Spleen (tissue), 13 donors: ENCODE measurements at places on chromosomes 12 and 14. TPM values are rescaled to one million over a fixed set of nuclear protein-coding genes. Genes with fewer than 3 reads are reported as not detected.

SLC5A8 gene
- total RNA-seq = not detected

PIWIL1 gene
- not detected for total RNA-seq

GPX2 gene
- total RNA-seq = not detected

CMTM5 gene
- 2.1 TPM for total RNA-seq

NOVA1 gene
- 2.3 TPM for total RNA-seq

DEGS2 gene
- total RNA-seq = 1.3 TPM

CPNE6 gene
- 0.13 TPM for total RNA-seq

KCNH5 gene
- not detected for total RNA-seq

POU6F1 gene
- total RNA-seq = 17.1 TPM

EMP1 gene
- total RNA-seq = 58.9 TPM

SERPINA10 gene
- total RNA-seq = not detected

TIGAR gene
- 12.7 TPM for total RNA-seq

DNA sequence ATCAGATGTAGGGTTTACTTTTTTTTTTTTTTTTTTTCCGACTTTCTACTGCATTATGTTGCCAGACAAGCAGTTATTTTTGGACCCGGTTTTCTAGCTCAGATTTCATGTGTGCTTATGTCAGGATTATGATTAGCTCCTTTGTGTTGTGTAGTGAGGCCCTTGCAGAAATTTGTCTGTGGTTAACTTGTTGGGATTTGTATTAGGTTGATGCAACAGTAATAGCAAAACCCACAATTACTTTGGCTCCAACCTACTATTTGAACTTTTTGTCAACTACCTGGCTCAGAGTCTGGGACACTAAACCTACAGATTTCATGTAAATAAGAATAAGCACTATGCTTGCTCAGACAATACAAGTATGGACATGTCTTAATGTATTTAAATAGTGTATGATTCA lies 44.1 kb upstream of the KCNJ8 start:
- no peak for DNase-seq

DNA sequence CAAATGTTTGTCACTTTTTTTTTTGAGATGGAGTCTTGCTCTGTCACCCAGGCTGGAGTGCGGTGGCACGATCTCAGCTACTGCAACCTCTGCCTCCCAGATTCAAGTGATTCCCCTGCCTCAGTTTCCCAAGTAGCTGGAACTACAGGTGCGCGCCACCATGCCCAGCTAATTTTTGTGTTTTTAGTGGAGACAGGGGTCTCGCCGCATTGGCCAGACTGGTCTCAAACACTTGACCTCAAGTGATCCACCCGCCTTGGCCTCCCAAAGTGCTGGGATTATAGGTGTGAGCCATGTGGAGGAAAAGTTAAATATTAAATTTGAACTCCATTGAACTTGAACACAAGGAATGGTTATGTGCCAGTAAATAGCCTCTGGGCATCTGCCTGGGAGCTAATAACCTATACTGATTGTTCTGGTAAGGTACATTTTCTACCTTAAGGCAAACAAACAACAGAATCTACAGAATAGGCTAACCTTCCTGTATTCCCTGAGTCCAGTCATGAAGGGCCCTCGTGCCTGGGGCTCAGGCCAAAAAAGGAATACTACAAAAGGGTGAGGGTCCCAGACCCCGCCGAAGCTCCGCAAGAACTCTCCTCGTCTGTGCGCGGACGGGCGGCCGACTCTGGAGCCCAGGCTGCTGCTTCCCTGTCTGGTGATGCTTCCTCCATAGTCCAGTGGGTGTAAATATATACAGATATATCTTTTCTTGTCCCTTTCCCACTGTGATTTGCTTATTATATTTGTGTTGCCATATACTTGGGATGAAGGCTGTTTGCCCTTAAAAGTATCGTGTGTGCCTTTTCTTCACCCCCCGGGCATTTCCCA lies 74.0 kb upstream of the EIF5 start:
- DNase-seq = no peak

DNA sequence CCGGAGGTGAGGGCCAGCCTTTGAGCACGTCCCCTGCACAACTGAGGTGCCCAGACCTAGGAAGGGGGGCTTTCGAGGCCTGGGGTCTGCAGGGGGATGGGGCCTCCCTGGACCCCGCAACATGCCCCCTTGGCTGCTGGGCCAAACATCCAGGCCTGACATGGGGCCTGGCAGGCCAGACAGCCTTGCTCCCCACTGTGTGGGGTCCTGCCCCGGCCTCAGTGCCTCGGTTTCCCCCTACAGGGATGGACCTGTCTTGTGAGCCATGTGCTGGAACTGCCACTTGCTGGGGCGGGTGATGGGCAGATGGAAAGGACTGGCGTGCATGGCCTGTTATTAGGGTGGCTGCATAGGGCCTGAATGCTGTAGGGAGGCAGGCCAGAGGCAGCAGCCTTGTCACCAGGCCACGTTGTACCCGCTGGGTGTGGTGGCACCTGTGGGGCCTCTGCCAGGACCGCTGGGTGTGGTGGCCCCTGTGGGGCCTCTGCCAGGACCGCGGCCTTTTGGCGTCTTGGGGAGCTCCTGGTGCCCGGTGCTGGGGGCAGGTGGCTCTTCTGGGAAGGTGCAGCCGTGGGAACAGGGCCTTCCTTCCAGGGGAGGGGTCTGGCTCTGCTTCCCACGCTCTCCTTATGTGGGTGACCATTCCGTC lies 20.4 kb downstream of the ASPG start:
- DNase-seq = peak; percentile 65

- peak; percentile 70 for DNase-seq
Observed at GRCh38 chr14:100539003-100539660, 48.1 kb downstream of the BEGAIN start.

GRCh38 chr12:124764870-124765580 lies 98.6 kb downstream of the SCARB1 start:
- no peak for DNase-seq

DNA sequence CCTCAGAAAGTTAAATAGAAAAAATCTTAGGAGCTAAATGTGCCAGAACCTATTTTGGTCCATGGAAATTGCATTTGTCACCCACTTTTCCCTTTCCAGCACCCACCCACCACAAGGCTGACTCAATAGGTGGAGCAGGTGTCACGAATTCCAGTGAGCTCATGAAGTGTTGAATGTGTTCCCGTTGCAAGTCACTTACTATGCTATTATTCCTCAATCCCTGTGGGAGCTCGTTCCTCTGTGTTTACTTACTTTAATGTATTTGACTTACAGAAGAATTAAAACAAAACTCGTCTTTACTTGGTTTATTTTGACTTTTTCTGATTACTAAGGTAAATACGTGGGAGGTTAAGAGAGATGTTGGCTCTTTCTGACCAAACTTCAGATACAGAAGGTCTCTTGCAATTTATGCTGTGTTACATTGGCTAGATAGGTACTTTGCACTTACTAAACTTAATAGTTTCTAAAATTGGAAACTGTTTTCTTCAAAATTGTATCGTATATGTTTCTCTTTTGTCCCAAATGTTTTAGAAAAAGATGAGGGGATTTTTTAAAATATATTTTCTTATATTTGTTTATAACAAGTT lies 269.4 kb upstream of the NOVA1 start:
- DNase-seq = no peak

DNA sequence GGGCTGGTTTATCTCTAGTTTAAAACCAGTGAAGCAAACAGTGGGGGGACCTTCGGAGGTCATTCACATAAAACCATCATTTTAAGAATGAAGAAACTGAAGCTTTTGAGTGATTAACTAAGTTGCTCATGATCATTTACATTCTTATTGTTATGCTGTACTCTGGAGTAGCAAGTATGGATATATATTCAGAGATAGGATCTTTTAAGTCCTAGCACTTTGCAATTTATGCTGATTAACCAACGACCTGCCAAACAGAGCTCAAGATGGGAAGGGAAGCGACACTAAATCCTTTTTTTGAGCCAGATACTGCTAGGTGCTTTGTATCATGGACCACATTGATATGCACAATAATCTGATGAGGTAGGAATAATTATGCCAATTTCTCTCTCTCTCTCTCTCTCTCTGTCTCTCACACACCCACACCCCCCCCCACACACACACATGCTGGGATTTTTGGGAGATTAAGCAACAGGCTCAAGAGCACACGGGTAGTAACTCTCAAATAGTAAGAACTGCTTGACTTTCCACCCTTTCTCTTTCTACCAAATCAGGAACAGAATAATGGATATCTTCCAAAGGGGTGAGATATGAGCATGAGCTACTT lies 303.4 kb downstream of the APAF1 start:
- no peak for DNase-seq

GRCh38 chr14:97185186-97185585 lies 388.0 kb downstream of the VRK1 start:
- no peak for DNase-seq

GRCh38 chr14:47277703-47278102 lies 397.7 kb downstream of the MDGA2 start:
- DNase-seq = no peak

DNA sequence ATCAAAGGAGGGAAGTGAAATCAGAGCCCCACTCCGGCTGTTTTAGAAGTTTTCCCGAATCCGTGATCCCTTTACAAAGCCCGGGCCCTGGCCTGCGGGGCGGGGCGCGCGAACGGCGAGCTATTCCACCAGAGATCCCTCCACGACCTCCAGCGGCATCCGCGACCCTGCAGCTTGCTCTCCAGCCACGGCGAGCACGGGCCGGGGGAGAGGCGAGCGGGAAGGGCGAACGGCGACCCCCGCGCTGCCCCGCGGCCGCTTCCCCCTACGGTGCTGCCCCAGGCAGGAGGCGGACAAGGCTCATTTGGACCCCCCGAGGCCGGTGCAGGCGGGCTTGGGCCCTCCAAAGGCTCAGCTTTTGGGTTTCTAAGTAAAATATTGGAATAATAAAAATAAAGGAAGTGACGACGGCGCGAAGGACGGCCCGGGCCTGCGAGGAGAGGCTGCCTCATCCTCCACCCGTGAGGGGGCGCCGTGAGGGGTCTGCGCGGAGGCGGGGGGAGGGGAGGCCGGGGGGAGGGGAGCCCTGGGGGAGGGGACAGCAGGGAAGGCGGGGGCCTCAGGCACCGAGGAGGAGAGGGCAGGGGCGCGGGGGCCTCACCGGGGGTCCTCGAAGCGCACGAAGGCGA lies 613 bp downstream of the SRSF9 start:
- DNase-seq = peak; percentile 88

DNA sequence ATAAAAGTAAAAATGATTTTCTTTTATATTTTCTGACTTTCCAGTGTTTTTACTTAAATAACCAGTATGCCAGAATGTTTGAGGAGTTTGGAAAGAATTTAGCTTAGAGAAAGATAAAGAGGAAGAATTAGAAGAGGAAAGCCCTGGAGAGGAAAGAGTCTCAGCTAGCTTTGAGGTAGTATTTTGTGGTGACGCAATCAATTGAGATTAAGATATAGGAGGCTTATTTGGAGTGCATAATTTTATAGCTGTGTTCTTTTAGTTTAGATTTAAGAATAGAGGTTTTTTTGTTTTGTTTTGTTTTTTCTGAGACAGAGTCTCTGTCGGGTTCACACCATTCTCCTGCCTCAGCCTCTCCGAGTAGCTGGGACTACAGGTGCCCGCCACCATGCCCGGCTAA lies 18.1 kb downstream of the CLEC2B start:
- DNase-seq = no peak

DNA sequence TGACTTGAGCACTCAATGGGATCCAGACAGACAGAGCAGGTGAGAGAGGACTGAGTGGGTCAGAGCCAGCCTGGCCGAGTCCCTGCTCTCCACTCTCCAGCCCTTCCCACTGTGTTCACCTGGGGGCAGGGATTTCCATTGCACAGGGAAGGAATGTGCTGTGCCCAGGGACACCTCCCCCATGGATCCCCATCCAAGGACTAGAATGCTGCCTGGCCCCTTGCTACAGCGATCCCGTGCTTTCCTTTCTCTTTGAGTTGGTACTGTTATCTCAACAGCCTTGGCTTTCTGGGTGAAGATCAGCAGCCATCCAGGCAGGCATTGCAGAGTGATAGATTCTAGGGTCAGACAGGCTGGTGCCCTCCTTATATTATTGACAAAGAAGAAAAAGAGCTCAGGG lies 60.3 kb upstream of the DLK1 start:
- DNase-seq = no peak

DNA sequence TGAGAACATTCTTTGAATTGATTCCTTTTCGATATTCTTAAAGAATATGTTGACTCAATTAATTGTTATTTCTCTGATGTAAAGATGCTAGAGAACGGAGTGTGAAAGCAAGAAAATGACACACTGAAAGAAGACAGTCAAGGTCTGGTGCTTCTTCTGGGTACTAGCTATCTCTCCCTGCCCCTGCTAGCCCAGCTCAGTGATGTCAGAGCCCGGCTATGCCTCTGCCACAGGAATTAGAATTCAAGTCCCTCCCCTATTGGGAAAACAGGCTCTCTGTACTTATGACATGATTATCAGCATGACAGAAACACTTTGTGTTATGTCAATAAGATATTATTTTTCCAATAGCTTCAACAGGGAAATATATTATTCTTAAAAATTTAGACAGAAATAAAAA lies 252.4 kb downstream of the KCNC2 start:
- DNase-seq = no peak

DNA sequence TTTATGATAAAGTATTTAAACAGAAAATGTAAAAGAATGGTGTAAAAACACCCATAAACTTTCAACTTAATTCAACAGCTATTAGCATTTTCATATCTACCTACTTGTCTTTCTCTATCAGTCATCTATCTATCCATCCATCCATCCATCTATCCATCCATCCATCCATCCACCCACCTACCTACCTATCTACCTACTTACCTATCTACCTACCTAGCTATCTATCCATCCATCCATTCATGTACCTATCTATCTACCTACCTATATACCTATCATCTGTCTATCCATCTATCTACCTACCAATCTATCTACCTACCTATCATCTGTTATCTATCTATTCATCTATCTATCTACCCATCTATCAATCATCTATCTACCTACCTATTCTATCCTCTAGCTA lies 8.5 kb downstream of the NOS1 start:
- DNase-seq = no peak

DNA sequence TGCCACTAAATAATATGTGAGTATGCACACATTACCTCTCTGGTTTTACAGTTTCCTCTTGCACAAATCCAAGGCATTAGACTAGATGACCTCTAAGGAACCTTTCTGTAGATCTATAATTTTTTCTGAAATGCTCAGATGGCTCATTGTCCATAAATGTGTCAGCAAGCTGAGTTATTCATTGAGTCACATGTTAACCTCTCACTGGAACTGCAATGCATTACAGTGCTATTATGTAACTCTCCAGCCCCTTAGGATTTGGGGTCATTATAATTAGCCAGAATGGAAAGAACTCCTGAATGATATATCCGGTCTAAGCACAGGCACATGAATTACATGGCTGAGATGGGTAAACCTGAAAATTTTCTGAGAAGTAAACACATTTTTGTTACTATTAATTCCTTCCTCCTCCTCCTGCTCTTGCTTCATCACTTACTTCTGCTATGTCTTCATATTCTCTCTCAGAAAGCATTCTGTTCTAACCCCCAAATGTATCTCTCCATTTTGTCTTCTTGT lies 20.3 kb upstream of the DRAM1 start:
- no peak for DNase-seq

- DNase-seq = no peak
Observed at GRCh38 chr12:5512601-5512970, 80.7 kb downstream of the NTF3 start.
